Cardiac muscle cell (in vitro differentiated cells and primary cell): ENCODE measurements at places on chromosomes 13 and 19.

- DNase-seq, result no peak
These were observed 23.8 kb upstream of the ONECUT3 start for GRCh38 chr19:1729568-1729925.

GRCh38 chr19:42512130-42512636, 16.1 kb downstream of the CEACAM1 start:
- DNase-seq, result no peak

DNA sequence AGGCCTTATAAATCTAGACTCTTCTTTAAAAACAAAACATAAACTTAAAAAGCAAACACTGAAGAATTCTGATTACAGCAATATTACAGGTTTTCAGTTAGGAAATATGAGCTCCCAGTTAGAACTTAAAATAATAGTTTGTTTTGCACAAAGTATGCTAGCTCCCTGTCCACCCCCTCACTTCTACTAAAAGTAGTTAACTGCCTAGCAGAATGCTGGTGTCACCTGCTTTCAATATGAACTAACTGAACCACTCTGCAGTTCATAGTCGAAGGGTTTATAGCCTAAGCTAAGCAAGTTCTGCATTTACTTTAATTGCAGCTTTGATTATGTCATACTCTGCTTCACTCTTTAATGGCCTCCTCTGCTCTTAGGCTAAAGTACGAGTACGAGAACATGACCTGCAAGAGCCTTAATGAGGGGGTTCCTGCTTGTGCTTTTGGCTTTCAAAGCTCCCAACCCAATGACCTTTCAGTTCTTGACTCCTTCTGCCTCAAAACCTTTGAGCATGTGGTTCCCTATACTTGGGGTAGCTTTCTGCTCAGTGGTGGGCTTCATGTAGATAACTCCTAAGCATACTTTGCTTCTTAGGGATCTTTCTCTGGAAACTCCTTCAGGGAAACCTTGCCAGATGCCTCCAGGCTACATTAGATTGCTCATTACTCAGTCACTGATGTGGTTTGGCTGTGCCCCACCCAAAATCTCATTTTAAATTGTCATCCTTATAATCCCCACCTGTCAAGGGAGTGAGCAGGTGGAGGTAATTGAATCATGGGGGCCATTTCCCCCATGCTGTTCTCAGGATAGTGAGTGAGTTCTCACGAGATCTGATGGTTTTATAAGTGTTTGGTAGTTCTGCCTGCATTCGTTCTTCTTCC, 278.9 kb upstream of the ARGLU1 start:
- DNase-seq, result no peak

GRCh38 chr13:71621174-71622124, 245.6 kb downstream of the DACH1 start:
- peak; percentile 5 for DNase-seq

DNA sequence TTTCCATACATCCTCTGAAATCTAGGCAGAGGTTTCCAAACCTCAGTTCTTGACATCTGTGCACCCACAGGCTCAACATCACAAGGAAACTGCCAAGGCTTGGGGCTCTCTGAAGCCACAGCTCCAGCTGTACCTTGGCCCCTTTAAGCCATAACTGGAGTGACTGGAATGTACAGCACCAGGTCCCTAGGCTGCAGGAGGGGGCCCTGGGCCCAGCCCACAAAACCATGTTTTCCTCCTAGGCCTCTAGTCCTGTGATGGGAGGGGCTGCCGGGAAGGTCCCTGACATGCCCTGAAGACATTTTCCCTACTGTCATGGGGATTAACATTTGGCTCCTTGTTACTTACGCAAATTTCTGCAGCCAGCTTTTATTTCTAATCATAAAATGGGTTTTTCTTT, 1093.0 kb upstream of the PCDH9 start:
- no peak for DNase-seq

- peak; percentile 70 for DNase-seq
These were observed at the start of gene ERICH6B for GRCh38 chr13:45615501-45616101. ERICH6B (minus strand) TSS chr13:45615739; CDS start chr13:45597005, 18,734 bp downstream.

GRCh38 chr19:2824129-2824528, 4.5 kb downstream of the ZNF554 start:
- DNase-seq, result no peak

GRCh38 chr13:46052319-46053161, at the start of gene ZC3H13:
ZC3H13 (minus strand) TSS chr13:46052746; CDS start chr13:46045507, 7,239 bp downstream.
- DNase-seq, result peak; percentile 96

DNA sequence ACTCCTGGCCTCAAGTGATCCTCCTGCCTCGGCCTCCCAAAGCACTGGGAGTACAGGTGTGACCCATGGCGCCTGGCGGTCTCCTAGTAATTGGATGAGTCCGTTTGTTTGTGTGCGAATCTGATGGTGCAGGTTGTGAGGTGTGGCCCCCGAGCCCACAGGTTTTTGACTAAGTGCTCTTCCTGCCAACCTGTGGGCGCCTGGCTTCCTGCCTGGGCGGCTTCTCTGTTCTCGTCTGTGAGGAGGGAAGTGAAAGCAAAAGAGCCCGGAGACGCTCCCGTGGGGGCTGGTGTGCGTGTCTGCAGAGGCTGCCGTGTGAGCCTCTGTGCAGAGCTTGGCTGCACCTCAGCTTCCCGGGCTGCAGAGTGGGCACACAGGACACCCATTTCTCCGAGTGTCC, 10.0 kb downstream of the ARHGAP45 start:
- no peak for DNase-seq

DNA sequence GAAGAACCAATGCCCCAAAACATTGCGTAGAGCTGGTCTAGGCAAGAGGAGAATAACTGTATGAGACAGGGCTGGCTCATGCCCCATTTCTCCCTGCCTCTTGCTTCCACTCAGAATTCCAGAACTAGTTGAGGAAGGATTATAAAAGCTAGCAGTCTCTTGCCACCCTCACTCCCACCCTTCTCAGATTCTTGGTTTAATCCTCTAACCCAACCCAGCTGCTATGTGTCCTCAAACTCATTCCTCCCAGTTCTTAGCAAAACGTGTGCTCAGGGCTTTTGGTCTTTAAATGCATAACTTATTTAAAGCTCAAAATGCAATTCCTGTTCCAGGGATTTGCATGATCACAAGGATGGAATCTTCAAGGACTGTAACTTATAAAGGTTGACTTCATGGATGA, 466.3 kb downstream of the COG6 start:
- no peak for DNase-seq

- no peak for DNase-seq
These were observed 217.8 kb downstream of the LHFPL6 start for GRCh38 chr13:39385154-39385553.

- no peak for DNase-seq
These were observed 879.0 kb upstream of the SLITRK5 start for GRCh38 chr13:86792153-86792651.

DNA sequence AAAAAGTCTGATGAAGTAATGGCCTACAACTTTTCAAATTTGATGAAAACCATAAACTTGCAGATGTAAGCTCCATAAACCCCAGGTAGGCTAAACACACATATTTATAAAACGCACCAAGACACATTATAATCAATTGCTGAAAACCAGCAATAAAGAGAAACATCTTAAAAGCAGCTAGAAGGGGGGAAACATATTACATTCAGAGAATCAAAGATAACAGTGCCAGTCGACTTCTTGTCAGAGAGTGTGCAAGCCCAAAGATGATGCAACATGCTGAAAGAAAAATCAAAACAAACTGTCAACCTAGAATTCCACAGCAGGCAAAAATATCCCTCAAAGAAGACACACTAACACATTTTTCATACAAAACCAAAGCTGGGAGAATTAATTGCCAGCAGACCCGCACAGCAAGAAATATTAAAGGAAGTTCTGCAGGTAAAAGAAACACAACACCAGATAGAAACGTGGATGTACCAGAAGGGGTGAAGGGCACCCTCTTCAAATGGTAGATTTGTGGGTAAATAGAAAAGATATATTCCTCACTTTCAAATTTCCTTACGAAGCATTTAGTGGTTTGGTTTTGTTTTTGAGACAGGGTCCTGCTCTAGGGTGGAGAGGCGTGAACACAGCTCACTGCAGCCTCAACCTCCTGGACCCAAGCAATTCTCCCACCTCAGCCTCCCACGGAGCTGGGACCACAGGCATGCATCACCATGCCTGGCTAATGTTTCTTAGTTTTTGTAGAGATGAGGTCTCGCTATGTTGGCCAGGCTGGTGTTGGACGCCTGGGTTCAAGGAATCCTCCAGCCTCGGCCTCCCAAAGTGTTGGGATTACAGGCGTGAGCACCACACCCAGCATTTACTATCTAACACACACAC, 16.5 kb upstream of the ATP1A3 start:
- peak; percentile 69 for DNase-seq

DNA sequence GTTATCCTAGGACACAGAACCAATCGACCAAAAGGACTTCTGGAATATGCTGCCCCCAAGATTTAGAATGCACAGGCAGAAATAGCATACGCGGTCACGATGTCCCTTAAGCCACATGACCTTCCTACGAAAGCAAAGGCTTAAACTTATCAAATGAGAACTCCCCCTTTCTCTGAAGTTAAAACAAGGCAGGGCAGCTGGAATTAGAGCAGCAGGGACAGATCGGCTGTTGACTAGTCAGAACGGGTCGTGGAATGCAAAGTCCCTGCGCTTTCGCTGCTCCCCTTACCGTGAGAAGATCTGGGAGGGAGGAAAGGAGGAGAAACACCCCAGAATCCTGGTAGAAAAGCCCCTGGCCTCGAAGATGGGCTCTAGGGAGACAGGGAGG, 799 bp upstream of the USPL1 start:
- DNase-seq, result peak; percentile 93

GRCh38 chr19:3189702-3190469, 4.2 kb downstream of the NCLN start:
- no peak for DNase-seq

DNA sequence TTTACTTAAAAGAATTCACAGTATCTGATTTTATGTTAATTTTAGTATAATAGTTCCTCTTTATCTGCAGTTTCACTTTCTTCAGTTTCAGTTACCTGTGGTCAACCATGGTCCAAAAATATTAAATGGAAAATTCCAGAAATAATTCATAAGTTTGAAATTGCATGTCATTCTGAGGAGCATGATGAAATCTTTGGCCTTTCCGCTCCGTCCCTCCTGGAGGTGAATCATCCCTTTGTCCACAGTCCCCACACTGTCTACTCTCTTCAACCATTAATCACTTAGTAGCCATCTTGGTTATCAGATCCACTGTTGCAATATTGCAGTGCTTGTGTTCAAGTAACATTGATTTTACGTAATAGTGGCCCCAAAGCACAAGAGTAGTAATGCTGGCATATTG, 26.9 kb downstream of the SLITRK6 start:
- DNase-seq, result no peak

- DNase-seq, result peak; percentile 44
These were observed 7.3 kb downstream of the SIGLEC9 start for GRCh38 chr19:51131780-51132680.
